Stimulated activated CD8-positive, alpha-beta memory T cell treated with anti-CD3 and anti-CD28 coated beads, Interleukin-15, amount 100 ng/mL, for 4 hours (primary cell): ENCODE measurements at places on chromosomes 13 and 19.
A peak's percentile ranks its signal among the peaks of the same experiment; 100 is the strongest.

- no peak for DNase-seq
These were observed 12.2 kb downstream of the NUFIP1 start for GRCh38 chr13:44976949-44977583.

DNA sequence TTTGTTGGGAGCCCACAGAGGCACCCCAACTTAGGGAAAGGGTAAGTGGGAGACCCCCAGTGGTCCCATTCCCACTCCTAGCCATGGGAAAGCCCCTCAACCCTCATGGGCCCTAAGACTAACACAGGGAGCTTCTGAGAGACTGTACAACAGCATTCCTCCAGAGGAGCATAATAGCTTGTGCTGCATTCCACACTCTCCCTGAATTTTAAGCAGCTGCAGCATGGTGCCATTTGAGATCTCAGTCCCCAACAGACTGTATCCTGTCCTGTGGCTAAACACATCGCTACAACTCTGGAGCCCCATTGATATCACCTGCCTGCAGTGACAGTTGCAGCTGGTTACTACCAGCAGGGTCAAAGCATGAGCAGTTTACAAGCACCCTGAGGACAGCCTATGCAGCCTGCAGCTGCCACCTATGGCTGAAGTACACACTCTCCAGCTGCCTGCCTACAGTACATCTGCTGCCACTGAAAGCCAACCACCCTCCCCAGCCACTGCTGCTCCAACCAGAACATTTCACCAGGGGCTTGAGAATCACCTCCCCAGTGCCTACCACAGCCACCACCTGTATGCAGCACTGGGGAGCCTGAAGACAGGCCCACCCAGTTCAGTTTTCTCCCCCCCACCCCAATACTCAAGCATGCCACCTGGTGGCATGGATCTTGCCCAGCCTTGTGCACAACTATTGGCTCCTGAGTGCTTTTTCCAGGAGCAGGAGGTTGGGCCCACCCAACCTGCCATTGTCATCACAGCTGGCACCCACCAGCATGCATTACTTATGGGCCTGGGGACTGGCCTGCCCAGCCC lies 557.3 kb downstream of the GPC5 start:
- no peak for DNase-seq

GRCh38 chr13:27851096-27851850 lies 59.0 kb downstream of the GSX1 start:
- no peak for DNase-seq

- no peak for DNase-seq
These were observed 125.1 kb downstream of the SIPA1L3 start for GRCh38 chr19:38032151-38032550.

GRCh38 chr13:80036845-80037504 lies 304.0 kb downstream of the SPRY2 start:
- DNase-seq, result no peak

GRCh38 chr19:48419158-48419920 lies 25.9 kb downstream of the GRIN2D start:
- DNase-seq, result peak; percentile 50

- no peak for DNase-seq
These were observed 27.2 kb downstream of the GPX4 start for GRCh38 chr19:1130771-1131717.

DNA sequence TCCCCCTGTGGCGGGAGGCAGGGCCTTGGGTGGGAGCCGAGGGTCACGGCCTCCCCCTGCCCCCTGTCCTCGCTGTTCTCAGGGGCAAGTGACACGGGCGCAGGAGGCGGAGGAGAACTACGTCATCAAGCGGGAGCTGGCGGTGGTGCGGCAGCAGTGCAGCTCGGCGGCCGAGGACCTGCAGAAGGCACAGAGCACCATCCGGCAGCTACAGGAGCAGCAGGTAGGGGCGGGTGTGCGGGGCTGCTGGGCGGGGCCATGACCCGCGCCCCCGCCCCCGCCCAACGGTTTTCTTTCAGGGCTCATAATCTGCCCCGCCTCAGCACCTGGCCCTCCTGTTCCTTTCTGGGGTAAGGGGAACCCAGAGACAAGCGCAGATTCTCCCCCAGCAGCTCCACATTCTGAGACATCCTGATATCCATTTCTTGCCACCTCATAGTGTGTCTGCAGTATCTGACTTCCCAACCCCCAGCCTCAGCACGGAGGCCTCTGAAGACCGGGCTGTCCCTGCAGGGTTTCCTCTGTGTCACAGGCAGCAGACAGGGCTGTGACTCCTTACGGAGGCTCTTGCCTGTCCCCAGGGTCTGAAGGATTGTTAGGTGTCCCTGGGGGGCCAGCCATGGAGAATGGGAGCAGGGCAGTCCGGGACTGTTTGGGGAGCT lies 15.9 kb downstream of the PRR36 start:
- no peak for DNase-seq

- DNase-seq, result no peak
These were observed 6.3 kb downstream of the CIB3 start for GRCh38 chr19:16167055-16167454.

GRCh38 chr13:29355029-29355428 lies 240.5 kb downstream of the SLC7A1 start:
- DNase-seq, result no peak

- no peak for DNase-seq
These were observed 15.0 kb downstream of the ZC3H4 start for GRCh38 chr19:47098608-47099007.

- DNase-seq, result no peak
These were observed 130.3 kb downstream of the RXFP2 start for GRCh38 chr13:31869582-31869981.

DNA sequence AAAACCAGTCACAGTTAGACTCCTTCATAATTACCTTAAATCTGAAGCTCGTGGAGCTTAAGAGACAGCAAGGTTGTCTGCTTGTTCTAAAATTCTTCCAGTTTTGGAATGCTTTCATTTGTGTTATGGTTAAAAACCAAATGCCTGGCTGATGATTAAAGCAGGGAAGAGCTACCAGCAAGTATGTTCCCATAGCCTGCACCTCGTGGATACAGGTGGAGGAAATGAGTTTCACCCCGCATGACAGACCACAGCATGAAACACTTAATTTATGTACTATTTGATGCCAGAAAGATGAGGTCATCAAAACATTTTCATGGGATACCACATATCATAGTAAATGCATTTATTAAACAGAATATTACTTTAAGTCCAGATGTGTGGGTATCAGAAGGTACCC lies 416 bp upstream of the DOCK9 start:
- no peak for DNase-seq

DNA sequence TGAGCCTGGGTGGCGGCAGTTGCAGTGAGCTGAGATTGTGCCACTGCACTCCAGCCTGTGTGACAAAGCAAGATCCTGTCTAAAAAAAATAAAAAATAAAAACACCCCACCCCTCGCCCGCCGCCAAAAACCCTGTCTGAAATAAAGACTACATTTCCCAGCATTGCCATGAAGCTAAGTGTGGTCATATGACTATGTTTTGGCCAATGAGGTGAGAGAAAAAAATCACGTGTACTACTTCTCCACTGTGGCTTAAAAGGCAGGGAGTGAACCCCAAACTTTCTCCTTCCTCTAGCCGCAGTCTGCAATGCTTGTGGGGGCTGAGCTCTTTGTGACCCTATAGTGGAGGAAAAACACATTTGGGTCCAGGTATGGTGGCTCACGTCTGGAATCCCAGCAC lies 54.9 kb downstream of the COLGALT1 start:
- DNase-seq, result no peak

- no peak for DNase-seq
These were observed 132 bp downstream of the SHD start for GRCh38 chr19:4279267-4279529.

DNA sequence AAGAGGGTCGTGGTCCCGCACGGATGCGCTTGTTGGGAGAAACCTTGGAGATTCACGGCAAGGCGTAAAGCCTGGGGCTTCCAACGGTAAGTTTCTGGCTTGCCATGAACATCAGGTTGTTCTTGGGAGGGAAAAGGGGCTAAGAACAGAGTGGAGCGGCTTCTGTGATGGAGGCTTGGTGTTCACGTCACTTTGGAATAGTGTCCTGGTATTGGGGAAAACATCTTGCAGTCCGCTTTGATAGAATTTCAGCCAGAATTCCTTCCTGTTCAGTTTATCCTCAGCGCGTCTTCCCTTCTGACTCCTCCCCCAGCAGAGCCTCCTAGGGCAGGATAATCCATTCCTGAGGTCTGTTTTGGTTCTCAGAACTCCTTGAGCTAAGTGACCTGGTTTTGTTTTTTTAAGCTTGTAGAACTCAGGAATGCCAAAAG lies 2.0 kb downstream of the KCTD15 start:
- DNase-seq, result no peak

GRCh38 chr19:48221628-48222027 lies 34.1 kb downstream of the CARD8 start:
- no peak for DNase-seq

- no peak for DNase-seq
These were observed 7.4 kb downstream of the ZNF586 start for GRCh38 chr19:57776764-57777296.

DNA sequence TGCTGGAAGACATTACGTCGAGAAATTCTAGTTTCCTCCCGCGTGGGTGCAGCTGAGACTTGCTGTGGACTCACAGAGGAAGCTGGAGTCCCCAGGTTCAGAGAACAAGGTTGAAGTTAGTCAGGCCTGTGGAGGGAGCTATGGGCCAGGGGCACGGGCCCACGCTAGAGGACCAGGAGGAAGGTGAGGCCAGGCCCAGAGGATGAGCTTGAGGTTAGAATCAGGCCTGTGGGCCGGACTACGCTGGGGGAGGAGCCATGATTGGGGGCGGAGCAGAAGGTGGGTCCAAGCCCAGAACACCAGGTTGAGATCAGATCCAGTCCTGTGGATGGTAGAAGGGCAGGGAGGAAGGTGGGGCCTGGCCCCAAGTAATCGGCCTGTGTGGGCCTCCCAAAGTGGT lies 32.6 kb downstream of the ZNF846 start:
- no peak for DNase-seq

DNA sequence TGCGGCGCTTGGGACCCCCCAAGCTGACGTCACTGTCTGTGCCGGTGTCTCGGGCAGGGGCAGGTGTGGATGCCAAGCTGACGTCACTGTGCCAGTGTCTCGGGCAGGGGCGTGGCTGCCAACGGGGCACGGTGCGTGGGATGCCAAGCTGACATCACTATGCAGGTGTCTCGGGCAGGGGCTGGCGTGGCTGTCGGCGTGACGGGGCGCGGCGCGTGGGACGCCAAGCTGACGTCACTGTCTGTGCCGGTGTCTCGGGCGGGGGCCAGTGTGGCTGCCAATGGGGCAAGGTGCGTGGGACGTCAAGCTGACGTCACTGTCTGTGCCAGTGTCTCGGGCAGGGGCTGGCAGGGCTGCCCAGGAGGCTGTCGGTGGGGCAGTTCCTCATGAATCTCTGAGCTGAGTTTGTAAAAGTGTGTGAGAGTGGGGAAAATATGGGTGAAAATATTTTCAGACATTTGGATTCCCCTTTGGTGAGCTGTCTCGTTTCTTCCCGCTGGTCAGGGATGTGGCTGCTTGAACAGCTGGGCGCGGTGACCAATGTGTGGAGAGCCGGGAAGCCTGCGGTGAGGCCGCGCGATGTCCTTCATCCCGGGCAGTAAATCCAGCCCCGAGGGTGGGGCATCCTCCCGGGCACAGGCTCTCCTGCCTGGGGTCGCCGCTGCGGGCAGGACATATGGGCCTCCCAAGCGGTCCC lies 25.2 kb downstream of the MCF2L start:
- DNase-seq, result no peak

DNA sequence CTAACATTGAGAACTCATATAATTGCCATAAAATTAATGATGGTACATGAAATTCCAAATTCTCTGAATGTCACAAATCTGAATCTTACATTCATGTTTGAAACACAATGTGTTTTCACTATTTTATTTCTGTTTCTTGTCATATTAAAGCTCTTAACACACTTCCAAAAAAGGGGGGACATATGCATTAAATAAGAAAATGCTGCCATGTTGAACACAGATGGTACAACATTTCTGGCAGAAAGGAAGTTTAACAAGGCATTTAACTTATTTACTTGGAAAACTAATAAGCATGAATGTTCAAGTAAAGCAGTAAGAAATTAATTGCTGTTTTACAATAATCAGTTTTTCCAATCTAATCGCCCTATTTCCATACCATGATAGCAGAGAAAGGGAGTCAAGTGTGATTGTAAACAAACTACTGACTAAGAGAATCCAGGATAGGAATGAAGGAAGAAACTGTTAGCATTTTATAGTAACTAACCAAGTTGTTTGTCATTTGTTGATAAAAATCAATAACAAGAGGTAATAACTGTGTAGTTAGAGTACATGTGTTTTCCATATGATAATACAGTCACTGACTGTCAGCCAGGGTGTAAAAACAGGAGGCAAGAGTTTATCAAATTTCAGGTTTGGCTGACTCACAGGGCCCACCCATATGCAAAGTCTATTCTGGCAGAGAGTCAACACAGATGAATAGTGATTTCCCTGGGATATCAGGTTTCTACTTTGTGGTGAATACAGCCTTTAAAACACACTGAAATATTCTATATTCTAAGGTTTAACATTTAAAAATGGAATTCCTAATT lies 5.7 kb upstream of the FOXO1 start:
- no peak for DNase-seq

DNA sequence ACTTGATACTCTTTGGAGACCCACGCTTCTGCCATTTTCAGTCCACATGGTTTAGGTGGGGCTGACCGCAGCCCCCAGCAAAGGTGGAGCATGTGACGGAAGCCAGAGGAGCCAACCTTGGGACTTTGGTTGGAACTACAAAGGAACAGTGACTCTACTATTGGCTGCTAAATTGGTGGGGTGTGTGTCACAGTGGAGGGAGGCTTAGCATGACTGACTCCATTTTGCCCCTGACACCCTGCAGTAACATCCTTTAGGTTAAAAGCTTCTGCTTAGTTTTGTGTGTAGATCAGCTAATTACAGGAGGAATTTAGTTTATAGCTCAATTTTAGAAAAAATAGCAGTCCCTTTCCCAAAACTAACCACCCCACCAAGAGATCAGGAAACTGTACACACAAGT lies 6.6 kb downstream of the SDHAF1 start:
- no peak for DNase-seq

DNA sequence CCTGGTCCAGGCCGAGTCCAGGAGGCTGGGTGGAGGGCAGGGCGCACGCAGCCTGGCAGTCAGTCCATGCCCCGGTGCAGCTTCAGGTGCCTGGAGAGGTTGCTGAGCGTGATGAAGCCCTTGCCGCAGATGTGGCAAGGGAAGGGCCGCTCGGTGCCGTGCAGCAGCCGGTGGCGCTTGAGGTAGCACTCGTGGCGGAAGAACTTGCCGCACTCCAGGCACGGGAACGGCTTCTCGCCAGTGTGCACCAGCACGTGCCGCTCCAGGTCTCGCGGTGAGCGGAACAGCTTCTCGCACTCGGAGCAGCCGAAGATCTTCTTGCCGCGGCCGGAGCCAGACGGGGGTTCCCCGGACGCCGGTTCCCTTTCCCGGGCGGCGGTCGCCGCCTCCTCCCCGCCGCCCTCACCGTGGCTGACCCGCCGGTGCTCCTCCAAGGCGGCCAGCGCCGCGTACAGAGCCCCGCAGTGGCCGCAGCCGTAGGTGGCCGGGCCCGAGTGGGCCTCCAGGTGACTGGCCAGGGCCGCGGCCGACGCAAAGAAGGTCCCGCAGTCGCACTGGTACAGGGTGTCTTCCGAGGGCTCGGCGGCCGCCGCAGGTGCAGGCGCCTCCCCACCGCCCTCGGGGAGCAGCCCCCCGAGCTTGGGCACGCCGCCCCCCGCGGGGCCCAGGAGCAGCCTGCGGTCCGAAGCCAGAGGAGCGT lies 6.8 kb downstream of the FIZ1 start:
- DNase-seq, result no peak
